ENCODE measurements at places on chromosomes 2 and 18.

DNA sequence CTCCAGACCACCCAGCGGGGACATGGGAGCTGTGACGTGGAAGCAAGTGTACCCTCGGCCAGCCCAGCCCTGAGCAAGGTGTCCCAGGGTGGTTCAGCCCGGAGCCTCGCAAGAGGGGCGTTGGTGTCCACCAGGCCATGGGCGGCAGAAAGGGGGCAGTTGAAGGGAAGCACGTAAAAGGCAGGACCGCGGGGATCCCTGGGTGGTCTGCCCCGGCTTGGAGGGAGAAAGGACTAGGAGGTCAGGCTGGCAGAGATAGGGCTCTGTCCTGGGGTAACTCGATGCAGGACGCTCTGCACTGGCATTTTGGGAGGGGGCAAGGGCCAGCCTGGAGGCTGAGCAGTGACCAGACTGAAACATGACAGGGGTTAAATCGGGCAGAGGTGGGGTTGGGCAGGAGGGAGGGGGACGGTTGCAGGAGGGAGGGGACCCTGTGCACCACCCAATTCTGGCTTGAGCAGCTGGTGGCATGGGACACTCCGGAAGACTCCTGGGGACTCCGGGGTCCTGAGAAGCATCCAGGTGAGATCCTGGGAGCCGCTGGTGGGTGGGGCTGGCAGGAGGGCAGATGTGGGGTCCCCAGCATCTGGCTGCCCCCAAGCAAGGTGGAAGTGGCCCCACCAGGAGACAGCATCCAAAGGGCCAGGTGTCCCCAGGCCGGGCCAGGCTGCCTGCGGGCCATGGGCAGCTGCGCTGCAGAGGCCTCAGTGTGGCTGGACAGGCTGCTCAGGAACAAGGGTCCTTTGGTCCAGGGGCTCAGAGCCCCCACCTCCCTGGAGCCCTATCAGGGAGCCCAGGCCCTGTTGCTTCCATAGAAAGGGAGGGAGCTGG is 46.8 kb upstream of the GPC1 start:
- DNase-seq, result no peak

GRCh38 chr2:103138123-103138901 is 376.5 kb downstream of the TMEM182 start:
- DNase-seq, result no peak

GRCh38 chr2:56169521-56169920 is 14.3 kb upstream of the CCDC85A start:
- DNase-seq, result no peak

GRCh38 chr2:150640039-150640438 is 152.6 kb upstream of the RND3 start:
- no peak for DNase-seq

GRCh38 chr2:221911321-221911720 is 339.2 kb upstream of the EPHA4 start:
- DNase-seq, result no peak

- no peak for DNase-seq
These were observed 11.8 kb upstream of the CATIP start for GRCh38 chr2:218344755-218345417.

DNA sequence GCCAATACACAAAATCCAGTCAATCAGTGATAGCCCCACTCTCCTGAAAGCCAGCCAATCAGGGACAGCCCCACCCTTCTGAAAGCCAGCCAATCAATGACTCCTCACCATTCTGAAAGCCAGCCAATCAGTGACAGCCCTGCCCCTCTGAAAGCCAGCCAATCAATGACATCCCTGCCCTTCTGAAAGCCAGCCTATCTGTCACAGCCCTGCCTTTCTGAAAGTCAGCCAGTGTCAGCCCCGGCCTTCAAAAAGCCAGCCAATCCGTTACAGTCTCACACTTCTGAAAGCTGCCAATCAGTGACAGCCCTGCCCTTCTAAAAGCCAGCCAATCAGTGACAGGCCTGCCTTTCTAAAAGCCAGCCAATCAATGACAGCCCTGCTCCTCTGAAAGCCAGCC is 95.9 kb upstream of the HDAC4 start:
- DNase-seq, result no peak

GRCh38 chr18:23824240-23824639 is 135.0 kb downstream of the LAMA3 start:
- DNase-seq, result no peak

- no peak for DNase-seq
These were observed 61.9 kb upstream of the ALPP start for GRCh38 chr2:232316461-232317330.

DNA sequence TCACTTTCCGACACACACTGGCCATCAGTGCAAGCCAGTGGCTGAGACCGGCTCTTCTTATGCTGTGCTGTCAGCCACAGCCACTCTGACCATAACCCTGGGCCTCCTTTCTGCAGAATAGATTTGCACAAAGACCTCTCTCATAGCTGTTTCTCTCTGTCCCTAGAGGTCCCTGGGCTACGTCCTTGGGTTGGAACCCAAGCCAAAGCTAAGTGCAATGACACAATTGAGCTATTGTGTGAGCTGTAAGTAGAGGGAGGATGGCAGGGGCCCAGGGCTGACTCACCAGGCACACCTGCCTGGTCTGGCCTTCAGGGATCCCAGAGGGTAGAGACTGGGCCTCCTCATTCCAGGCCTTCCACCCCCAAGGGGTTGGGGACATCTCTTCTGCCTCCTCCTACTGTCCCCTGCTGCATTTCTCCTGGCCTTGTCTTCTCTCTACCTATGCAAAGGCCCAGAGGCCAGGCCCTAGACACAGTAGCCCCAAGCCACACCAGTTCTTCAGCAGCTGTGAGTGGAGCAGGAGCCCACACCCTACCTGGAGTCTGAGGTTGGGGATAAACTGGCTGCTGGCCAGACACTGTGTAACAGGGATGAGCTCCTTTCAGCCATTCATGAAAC is 174.6 kb downstream of the NCK2 start:
- DNase-seq, result no peak

DNA sequence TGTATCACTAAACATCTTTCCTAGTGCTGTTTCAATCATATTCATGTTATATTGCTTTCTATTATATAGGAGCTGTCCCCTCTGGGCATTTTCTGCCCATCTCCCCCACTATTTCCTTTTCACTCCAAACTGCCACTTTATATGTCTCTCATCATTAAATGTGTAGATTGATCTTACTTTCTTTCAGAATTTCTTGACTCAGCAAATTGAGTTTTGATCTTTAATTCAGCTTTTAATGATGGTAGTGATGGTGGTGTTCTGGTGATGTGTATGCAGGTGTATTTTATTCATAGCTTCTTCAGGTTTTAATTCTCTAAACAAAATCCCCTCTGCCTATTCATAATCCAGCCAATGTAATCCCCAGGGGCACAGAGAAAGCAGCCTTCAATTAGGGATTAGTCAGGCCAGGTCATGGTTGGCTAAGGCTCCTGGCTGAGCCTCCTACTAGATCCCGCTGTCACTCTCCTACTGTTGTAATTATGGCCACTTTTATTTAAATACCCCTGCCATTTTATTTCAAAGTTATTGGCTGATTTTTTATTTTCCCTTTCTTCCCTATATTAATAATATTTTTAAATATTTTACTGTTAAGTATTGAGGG is 325.4 kb downstream of the SPAG16 start:
- DNase-seq, result peak; percentile 13

- DNase-seq, result no peak
These were observed 1963.3 kb upstream of the PIK3C3 start for GRCh38 chr18:39991696-39992265.

DNA sequence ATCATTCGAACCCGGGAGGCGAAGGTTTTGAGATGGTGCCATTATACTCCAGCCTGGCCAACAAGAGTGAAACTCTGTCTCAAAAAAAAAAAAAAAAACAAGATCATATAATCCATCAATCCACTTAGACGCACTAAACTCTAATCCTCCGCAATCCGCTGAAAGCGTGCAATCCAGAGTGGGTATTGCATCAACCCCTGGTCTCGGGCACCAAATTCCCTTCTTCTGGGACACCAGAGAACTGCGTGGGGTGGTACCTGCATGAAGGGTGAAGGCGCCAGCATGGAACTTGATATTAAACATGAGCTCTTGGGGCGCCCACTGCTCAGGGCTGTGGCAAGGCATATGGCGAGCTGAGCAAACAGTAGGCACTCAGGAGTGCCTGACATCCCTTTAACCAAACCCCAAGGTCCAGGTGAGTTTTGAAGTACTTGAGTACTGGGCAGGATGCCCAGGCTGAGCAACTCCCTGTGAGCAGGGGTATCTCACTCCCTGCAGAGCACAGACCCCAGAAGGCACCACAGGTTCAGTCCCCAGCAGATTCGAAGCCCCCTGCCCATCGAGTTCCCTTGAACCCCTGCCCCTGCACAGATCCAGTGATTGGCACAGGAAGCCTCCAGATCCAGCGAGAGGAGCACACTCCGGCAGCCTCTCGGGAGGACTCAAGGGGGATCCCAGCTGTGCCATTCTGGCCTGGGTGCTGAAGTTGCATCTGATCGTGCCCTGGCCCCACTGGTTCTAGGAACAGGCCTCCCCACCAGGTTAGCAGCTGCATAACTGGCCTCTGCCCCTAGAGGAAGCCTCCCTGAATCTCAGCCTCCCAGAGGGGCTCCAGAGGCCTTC is 8.0 kb downstream of the ALPI start:
- DNase-seq, result peak; percentile 47

DNA sequence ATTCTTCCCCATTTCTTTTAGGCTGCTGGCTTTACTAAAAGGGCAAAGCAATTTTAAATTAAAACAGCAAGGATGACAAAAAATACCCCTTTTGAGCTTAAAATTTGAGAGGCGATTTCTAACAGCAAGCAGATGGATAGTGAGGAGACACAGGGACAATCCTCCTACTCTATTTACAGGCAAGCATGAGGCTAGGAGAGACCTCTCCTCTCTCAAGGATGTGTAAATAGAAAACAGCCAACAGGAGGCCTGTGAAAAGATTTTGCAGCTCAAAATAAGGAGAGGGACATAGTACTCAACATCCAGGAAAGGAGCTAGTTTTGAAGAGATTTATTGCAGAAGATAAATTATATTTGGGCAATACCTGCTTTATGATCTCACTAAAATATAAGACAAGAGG is 53.8 kb downstream of the LINC00305 start:
- DNase-seq, result no peak

DNA sequence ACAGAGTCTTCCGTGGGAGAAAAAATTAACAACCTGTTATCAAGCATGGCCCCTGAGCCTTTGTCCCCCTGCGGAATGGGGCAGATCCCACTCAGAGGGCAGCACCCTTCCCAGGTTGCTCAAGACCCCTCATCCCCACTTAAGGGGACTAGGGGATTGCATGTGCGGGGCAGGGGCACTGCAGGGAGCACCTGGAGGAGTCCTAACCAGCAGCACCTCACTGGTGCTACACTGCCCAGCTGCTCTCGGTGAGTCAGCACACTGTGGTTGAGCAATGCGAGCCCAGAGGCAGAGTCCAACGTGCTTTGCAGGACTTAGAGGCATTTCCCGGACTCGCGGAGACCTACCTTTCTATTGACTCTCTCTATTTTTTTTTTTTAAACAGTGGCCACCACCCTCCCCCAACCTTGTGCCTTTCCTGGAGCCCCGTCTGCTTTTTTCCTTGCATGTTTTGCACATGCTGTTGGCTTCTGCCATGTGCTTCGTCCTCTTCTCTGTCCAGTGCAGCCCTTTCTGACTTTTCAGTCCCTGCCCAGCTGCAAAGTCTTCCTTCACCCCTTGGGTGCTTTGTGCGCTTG is 74.0 kb downstream of the IL1R2 start:
- DNase-seq, result no peak

DNA sequence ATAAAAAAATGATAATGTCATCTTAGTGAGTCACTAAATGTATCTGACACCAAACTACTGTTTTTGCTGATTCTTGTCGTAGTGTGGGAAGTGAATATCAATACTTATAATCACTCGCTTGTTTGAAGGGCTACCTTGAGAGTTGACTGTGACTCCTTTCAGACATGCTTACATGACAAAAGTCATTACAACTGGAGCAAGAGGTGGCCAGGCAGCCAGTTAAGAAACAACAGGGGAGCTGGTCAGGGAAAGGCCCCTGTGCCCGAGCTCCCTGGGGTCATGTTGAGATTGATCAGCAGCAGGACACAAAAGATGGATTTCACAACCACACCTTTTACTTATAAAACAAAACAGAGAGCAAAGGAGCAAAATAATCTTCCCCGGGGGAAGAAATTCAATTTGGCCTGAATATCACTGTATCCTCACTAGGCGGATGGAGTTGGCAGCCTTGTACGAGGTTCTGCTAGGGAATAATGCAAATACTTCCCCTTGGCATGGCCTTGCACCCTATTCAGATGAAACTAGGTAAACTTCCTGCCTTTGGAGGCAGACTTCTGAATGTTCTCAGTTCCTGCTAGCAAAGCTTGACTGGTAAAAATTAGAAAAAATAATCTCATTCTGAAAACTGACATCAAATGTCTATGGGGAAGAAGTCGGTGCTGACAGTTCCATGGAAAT is 101.2 kb downstream of the DYNC1I2 start:
- no peak for DNase-seq

DNA sequence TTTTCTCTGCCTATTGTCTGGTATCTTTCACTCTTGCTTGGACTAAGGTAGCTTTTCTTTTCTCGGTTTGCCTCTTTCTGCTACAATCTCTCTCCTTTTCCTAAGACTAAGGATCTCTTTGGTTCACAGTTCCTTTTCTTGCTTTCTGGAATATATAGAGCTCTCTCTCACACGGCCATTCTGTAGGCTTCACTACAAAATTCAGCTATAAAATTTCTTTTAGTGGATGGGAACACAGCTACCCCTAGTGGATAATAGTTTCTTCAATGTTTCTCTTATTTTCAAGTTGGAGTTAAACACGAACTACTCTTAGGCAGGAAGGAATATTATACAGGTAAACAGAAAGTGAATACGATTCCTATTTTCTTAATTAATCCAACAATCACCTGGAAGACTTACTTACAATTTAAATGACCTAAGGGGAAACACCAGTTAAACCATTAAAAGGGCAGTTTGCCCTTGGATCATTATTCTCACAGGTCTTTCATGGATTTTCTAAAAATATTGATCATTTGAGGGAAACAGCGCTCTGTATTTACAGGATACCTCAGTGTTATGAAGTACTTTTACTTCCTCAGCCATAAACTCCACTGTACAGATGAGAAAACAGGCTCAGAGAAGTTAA is 140.5 kb downstream of the LRP2 start:
- no peak for DNase-seq

DNA sequence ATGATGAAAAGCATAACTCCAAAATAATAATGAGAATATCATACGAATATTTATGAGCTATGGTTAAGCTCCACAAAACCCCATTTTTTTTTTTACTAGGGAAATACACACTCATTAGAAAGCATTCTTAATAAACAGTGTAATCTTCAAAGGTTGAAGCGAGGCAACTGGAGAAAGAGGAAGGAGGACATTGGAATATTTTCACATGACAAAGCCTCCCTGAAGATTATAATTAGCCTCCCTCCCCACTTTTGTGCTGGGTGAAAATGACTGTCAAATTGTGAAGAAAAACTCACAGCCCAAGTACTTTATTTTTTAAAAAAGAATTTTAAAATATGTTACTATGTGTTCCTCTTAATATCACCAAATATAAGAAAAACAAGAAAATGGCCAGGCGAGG is 64.1 kb upstream of the NFU1 start:
- DNase-seq, result no peak

DNA sequence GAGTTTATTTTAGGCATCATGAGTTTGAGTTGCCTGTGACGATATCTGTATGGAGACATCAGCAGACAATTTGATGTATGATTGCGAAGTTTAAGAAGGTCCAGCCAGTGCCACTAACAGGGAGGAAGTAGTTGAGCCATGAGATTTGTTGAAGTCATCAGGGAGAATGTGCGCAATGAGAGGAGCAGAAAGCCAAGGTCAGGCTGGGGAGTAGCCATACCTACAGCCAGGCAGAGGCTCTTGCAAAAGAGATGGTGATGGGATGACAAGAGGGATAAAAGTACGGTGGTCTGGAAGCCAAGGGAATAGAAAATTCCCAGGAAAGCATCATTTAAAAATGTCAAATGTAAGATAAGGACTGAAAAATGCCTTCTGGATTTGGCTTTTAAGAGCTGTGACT is 51.2 kb downstream of the LIMS1 start:
- DNase-seq, result no peak

GRCh38 chr2:99957332-99958133 is 184.9 kb downstream of the AFF3 start:
- DNase-seq, result no peak

Data from NCI-H524 (cell line).